ENCODE measurements at places on chromosomes 1 and 21.
A peak's percentile ranks its signal among the peaks of the same experiment; 100 is the strongest.

DNA sequence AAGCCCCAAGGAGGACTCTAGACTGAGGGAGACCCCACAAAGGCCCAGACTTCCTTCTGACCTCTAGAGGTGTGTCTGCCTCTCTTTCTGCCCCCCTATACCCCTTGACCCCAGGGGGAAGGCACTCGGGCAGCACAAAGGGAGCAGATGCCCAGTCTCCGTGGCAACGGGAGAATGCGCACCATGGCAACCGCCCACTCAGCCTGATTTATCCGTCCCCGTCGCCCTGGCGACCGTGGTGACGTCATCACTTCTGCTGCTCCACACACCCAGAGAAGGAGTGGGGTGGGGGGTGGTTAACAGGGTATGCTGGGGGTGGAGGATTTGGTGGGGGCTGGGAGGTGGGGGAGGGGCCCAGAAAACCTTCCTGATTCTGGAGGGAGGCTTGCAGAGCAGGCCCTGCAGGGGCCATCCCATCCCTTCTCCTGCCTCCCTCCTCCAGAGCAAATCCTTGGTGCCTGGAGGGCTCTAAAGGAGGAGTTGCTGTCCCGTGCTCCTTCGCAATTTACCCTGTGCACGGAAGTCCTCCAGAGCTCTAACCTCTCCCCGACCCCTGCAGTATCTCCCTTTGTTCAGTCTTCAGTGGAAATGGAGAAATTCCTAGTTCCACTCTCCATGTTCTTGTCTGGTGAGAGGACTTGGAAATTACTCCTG, 6.3 kb downstream of the CELF3 start:
- DNase-seq = peak; percentile 39

DNA sequence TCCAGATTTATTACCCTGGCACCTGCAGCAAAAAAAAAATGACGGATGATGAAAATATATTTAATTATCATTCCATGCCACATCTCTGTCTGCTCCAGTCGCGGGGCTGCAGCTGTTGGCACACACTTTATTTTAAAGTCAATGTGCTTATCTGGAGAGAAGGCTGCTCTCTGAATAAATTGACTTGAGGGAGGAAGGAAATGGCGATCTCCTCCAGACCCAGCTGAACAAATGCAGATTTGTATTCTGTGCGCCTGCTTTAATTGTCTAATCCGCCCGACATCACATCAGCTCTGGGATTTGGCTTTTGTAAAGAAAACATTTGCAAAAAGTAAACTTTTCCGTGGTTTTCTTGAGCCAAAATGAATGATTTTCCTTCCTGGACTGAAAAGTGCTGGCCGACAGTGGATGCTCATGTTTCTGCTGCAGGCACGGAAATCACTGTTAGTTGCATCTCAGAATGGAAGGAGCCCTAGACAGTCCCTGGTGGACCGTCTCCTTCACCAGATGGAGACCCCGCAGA, 150.2 kb downstream of the CAMTA1 start:
- no peak for DNase-seq

DNA sequence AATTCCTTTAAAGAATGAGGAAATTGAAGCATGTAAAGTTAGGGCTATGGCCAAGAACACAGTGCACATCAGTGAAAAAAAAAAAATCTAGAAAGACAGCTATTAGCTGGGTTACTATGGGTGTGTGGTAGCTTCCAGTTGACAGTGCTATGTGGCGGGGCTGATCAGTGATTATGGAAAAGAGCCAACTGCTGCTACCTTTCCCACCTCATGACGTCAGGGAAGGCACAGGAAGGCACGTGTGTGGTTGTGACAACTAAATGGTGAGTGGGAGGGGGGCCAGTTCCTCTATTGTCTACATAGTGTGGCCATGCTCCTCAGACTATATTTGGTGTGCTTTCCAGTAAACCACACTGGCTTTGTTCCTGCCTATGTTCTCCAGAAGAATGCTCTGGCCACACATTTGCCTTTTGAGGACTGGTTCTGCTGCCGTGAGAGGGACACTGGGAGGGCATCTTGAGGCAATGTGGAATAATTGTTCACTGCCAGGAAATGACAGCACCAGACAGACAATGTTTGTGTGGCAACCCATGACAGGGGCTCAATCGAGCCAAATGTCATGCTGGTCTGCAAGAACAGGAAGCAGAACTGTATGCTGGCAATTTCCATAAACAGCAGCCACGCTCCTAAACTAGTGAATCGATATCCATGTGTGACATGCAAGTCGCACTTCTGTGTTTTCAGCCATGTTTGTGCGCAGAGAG, 3.0 kb upstream of the SDE2 start:
- peak; percentile 98 for DNase-seq

DNA sequence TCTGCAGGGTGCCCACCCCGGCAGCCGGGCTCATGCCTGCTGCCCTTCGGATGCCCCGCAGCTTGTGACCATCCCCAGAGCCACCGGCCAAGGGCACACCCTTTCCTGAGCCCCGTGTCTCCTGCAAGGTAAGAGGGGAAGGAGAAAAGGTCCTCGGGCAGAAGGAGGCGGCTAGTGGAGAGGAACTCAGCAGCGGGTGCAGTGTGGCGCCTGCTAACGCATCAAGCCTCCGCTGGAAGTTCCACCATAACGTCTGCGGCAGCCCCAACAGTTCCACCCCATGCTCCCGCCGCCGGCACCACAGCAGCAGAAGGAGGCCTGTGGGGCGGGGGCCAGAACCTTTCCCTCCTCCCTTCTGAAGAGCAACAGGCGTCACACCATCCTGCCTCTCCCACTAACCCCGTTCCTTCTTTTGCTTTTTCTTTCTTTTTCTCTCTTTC, 990 bp downstream of the VWA5B1 start:
- no peak for DNase-seq

GRCh38 chr1:31238986-31239613, 587 bp downstream of the NKAIN1 start:
- no peak for DNase-seq

GRCh38 chr1:161089938-161090337, 580 bp upstream of the NECTIN4 start:
- DNase-seq = no peak

DNA sequence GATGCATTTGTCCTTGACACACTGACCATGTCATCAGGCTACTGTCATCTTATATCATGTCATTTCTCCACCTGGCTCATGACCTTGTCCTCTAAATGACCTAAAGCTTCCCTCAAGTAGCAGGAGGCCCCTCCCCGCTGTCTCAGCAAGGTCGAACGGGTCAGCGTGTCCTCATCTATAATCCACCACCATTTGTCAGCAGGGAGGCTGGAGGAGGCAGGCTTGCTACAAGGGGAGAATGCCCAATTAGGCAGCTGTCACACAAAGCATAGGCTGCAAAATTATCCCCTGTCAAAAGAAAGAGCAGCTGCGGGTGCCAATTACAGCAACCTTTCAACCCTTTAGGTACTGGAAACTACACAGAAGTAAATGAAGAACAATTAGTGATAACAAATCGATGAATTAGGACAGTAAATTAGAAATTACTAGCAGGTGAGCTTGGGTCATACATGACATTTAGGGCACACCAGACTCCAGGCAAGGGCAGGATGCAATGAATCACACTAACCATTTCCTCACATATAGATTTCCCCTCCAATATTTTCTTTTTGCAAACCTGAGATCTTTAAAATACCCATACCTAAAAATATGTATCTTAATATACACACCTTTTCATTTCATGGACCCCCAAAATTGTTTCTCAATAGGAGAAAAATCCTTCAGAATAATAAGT, 61.2 kb downstream of the NRIP1 start:
- DNase-seq = no peak

DNA sequence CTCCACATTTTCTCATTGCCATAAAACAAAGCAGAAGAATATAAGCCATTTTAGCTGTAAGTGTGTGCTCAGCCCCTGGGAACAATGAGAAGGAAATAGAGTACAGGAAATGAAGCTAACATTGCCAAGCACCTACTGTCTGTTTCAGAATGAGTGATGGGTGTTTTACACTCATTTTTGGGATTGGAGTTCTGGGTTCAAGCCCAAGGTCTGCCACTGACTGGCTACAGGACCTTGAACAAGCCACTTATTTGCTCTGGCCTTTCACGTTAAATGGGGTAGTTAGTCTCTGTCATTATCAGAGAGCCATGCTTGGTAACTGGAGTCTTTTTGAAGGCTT, 80.7 kb upstream of the KAZN start:
- no peak for DNase-seq

DNA sequence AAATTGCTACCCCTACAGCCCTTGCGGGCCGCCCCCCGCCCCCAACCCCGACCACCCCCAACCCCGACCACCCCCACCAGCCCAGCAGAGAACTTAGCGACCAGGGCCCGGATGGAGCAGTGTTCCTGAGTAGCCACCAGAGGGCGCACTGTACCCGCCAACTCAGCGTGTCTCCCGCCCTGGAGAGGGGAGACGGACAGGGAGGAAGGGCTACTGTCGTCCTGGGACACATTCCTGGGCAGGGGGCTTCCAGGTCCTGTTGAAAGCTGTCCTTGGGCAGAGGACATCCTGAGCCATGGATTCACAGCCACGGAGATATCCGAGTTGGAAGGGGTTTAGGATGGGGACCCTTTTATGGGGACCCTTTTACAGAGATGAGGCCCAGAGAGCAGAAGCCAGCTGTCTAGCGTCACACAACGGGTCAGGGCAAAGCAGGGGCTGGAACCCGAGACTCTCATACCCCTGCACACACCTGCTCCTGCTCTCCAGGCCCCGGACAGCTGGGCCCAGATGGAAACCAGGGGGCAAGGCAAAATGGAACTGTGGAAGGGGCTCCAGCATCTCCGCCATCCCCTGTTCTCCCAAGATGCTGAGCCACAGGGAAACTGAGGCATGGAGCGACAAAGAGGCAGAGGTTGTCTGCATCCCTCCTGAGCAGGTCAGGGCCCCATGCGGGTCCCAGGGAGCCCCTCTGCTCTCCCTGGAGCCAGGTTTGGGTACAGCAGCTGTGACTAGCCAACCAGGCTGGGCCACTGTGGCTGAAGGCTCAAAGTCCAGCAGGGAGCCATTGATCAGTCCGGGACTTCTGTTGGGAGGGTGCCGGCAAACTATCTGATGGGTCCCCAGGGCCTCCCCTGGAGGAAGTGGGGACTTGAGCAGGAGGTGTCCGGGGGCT, 25.0 kb upstream of the LAPTM5 start:
- DNase-seq = peak; percentile 25

DNA sequence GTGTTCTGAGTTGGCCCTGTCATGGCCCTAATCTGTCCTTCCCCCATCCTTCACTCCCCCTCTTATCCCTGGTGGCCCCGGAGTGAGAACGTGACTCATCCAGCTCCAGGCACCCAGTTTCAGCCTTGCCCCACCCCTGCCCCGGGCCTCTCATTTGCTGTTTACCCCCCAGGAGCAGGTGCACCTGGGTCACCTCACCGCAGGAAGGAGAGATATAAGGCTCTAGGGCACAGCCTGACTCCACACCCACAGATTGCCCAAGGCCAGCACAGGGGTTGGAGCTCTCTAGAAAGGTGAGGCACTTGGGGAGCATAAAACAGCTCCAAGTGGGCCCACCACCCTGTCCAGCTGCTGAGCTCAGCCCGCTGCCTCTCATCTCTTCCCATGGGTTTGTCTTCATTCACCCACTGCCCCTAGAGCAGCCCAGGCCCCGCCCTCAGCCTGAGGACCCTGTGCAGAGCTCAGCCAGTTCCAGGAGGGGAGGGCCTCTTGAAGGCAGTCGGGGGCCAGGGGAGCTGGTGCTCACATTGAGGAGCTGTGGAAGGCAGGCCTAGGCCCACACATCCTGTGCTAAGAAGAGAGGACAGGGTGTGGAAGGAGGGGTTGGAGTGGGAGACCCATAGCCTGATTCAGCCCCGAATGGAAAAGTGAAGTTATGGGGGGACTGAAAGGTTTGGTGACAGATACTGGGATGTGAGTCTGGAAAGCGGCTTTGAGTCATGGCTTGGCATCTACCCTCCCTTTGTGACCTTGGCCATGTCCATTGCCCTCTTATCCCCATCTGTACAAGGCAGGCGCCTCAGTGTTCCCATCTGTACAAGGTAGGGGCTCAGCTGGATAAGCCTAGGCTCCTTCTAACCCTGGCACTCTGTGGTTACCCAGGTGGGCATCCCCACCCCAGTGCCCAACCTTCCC, 16.1 kb upstream of the GPR37L1 start:
- DNase-seq = no peak

DNA sequence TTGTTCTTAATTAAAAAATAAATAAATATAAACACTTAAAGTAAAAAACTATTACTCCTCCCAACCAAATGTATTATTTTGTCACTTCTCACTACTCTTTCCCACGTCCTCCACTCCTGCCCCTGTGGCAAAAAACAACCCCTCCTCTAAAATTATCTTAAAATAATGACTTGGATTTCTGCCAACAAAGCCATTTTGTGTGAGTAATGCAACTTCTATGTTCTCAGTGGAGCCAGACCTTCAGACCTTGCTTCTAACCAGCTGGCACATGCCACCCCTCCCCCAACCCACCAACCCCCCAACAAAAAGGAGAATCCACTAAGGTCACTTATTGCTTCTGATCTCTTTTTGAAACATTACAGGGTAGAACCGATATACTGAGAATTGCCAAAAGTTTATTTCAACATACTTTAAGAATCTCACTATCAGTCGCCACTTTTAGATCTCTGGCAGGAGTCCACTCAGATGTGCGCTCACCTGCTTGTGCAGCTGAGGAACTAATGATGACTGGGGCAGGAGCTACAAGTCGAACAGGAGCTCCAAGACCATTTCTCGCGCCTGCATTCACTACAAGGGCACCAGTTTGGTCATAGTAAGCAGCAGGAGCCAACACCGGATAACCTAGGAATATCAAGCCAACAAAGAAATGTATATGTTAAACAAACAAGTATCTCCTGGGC, 58.3 kb upstream of the SDC3 start:
- DNase-seq = no peak

GRCh38 chr1:169108863-169109560, 2.5 kb downstream of the ATP1B1 start:
- DNase-seq = no peak

GRCh38 chr1:19042675-19043578, 86.5 kb upstream of the IFFO2 start:
- no peak for DNase-seq

GRCh38 chr1:16396591-16396990, 29.5 kb downstream of the SZRD1 start:
- DNase-seq = no peak

DNA sequence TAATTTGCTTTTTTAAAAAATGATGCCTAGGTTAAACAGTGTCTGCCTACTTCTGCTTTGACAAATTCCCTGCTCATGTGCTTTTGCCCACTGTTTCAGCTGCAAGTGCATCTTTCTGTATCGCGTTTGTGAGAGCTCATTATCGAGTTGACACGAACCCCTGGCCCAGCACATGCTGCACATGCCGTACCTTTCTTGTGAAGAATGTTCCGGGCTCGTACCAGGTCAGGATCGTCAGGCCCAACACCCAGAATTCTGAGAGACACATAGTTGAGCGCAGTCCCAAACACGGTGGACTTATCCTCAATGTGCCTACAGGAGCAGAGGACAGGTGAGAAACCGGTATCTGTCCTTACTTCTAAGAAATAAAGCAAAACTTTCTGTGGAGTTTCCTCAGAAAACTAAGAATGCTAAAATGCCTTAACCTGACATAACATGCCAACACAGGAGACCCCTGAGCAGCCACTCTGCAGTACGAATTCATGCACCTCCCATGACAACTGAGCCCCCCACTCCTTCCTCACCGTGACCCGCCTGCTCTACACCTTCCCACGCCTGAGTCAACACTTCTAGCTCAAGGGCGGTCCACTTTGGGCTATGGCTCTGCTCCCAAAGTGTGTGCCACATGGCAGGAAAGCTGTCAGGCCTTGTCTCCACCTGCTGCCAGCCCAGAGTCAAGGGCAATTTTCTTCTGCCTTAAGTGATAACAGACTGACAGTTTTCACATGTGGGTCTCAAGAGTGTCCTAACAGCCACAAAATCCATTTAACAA, 6.7 kb downstream of the LSS start:
- no peak for DNase-seq
